ENCODE measurements at places on chromosomes 13 and 19.

DNA sequence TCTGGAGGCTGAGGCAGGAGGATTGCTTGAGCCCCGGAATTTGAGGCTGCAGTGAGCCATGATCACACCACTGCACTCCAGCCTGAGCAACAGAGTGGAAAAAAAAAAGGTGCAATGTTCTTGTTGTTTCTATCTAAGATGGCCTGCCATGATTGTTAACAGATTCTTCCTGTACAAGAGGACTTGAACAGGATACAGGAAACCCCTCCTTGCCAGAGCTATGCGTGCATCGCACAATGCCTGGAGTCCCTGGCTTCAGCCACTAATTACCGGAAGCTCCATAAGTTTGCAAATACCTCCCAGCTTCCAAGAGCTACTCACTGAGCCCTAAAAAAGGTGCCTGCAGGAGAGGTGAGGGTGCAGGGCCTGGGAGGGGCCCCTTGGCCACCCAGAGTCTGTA lies 13.1 kb upstream of the HIF3A start:
- DNase-seq: no peak

DNA sequence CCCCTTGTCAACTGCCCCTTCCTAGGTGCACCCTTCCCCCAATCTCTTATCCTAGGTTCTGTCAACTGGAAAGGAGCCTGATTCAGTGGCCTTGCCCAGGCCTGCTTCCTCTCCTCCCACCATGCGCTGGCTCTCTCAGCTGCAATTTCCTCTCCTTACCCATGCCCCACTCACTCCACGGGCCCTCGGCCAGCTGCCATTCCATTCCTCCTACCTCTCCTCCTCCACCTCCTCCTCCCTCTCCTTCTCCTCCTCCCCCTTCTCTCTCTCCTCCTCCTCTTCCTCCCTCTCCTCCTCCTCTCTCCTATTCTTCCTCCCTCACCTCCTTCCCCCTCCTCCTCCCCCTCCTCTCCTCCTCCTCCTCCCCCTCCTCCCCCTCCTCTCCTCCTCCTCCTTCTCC lies 9.6 kb upstream of the TIMM44 start:
- no peak for DNase-seq

- no peak for DNase-seq
These were observed 2.1 kb downstream of the CCDC8 start for GRCh38 chr19:46411088-46411924.

GRCh38 chr13:99688776-99689175 lies 187.5 kb downstream of the TM9SF2 start:
- no peak for DNase-seq

GRCh38 chr13:113616281-113616906 lies 31.8 kb downstream of the TFDP1 start:
- DNase-seq: no peak

DNA sequence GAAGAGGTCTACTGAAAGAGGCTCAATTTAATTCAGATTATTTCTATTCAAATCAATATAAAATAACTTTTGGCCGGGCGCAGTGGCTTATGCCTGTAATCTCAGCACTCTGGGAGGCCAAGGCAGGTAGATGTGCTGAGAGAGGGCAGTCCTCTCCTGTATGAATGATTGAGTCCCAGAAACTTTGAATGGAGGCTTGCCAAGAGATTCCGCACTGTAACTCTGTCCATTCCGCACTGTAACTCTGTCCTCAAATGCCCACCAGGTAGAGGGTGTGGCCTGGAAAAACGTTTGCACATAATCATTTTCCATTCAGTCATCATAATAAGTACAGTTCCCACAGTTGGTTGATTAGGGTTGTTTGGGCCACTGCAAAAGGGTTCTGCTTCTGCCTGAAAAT lies 274.7 kb upstream of the SOX21 start:
- DNase-seq: no peak

- no peak for DNase-seq
These were observed 850 bp upstream of the KLK11 start for GRCh38 chr19:51027126-51027806.

DNA sequence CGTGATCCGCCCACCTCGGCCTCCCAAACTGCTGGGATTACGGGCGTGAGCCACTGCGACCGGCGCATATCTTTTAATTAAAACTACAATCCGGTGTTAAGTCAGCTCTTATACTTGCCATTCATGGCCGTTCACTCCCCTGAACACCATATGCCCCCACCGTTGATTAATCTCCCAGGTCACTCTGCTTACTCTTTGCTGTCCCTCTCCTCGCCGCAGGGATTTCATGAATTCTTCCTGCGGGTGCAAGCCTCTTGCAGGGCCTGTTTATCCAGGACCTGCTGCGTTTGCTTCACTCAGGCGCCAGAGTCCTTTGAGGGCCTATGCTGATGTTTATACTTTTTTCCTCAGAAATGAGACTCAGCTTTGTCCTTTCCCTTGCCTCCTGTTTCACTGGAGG lies 996 bp downstream of the ERVV-2 start:
- DNase-seq: no peak

GRCh38 chr13:113862931-113863523 lies 849 bp downstream of the GAS6 start:
- DNase-seq: no peak
